ENCODE measurements at places on chromosomes 7 and 10. TPM values are rescaled to one million over a fixed set of nuclear protein-coding genes. Genes with fewer than 3 reads are reported as not detected.

TMEM176A gene
- not detected for total RNA-seq

MMD2 gene
- total RNA-seq = not detected

PCLO gene
- total RNA-seq = 1.4 TPM

ADIRF gene
- not detected for total RNA-seq

SHTN1 gene
- 23.7 TPM for total RNA-seq

HGF gene
- total RNA-seq = 13.9 TPM

SCART1 gene
- total RNA-seq = 4.8 TPM

BLNK gene
- not detected for total RNA-seq

CAMK2B gene
- not detected for total RNA-seq

GFRA1 gene
- total RNA-seq = 41.8 TPM

OR2A12 gene
- not detected for total RNA-seq

ADRB1 gene
- total RNA-seq = 0.68 TPM

TCERG1L gene
- total RNA-seq = not detected

ZNF239 gene
- total RNA-seq = 3.7 TPM

TMEM273 gene
- total RNA-seq = not detected

UPK3B gene
- 1.5 TPM for total RNA-seq

GBX1 gene
- total RNA-seq = not detected

HIF1AN gene
- 50.6 TPM for total RNA-seq

Measured in osteocyte (in vitro differentiated cells).